Stimulated activated CD4-positive, alpha-beta T cell treated with anti-CD3 and anti-CD28 coated beads, Interleukin-4, amount 100 ng/mL, for 24 hours (primary cell): ENCODE measurements at places on chromosomes 3 and 15.

GRCh38 chr15:85499371-85499887, 119.0 kb downstream of the AKAP13 start:
- DNase-seq, result no peak

DNA sequence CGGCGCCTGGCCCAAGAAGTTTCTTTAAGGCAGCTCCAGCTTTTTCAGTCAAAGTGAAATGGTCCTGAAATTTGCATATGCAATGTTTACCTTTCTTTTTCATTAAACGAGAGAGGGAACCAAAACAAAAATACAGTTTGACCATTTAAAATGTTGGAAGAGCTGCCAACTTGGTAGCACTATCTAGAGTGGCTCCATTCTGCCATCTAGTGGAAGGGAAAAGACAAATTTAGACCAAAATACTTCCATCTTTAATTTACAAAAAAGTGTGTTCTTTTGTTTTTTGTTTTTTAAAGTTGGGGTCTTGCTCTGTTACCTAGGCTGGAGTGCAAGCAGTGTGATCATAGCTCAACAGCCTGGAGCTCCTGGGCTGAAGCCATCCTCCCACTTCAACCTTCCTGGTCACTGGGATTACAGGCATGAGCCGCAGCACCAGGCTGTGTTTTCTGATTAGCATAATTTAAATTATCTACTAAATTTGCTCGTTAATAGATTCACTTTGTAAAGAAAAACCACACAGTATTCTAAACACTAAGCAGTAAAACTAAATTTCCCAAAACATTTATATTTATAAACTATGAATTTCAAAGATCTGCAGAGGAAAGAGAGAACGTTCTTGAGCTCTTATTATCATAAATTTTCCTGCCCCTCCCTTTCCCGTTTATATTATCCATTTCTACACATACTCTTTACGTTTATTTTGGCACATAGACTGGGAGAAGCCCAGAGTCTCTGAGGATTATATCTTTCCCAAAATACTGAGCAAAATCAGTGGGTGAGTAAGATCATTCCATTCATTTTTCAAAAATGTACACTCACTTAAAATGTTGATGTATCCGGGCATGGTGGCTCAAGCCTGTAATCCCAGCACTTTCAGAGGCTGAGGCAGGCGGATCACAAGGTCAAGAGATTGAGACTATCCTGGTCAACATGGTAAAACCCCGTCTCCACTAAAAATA, 15.4 kb upstream of the RFC4 start:
- DNase-seq, result peak; percentile 25

DNA sequence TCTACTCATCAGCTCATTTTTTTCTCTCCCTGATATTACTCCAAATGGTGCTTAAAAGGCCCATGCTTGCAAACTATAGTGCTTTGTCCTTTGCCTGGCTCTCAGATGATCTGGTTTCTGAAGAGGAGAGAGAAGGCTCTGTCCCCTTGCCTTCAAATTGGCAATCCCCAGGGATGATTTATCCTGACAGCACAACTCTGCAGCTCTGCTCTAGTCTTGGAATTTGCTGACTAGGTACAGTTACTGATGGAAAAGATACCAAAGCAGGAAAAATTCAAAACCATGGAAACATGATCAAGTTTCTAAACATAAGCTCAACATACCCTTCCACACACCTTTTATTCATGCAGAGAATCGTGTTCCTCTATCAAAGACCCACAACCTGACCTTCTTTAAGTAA, 106.7 kb upstream of the CADPS start:
- DNase-seq, result no peak

GRCh38 chr3:90035643-90036042, 928.2 kb downstream of the EPHA3 start:
- no peak for DNase-seq

- DNase-seq, result no peak
These were observed 91.8 kb downstream of the KCNMB2 start for GRCh38 chr3:178628037-178628436.

DNA sequence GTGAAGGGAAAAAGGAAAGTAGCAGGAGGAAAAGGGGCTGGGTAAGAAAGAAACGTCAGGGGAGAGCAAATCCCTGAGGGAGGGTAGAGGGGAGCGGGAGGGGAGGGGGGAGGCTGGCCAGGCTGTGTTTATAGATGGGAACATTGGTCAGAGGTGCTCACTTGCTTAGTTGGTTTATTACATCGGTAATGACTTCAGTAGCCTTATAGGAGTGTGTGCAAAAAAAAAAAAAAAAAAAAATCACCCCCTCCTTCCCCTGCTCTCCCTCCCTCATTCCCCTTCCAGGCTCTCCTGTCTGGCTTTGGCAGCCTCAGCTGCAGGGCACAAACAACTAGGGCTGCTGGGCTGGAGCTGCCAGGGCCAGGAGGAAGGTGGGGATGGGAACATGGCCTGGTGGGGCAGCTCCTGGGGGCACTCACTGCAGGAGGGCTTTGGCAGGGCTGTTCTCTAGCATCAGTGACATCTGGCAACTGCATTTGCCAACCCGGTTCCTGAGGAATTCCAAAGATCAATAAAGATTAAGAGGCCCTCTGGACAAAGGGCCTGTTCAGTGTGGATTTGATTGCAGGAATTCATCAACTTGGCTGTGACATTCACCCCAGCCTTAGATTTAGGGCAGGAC, 334.5 kb upstream of the FRG2C start:
- no peak for DNase-seq

GRCh38 chr3:16477056-16477455, 36.4 kb downstream of the RFTN1 start:
- DNase-seq, result no peak
